ENCODE measurements at places on chromosomes 4 and X.

DNA sequence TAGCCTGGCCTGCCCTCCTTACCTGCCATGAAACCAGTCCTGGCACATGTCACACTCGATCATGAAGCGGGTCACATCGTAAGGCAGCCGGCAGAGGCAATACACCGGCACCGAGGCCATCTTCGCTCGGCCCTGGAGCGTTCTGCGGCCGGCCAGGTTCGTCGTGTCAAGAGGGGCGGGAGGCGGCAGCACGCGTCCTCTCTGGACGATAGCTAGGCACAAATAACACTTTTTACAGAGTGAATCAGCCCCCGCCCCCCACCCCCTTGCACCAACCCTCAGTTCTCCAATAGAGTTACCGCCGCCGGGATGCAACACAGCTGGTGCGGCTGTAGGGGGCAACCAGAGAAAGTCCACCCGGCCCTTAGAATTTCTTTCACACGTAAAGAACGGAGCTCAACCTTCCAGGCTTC is 1.7 kb downstream of the PHF8 start:
- no peak for DNase-seq

GRCh38 chr4:70315928-70316327 is 18.9 kb upstream of the CABS1 start:
- no peak for DNase-seq

DNA sequence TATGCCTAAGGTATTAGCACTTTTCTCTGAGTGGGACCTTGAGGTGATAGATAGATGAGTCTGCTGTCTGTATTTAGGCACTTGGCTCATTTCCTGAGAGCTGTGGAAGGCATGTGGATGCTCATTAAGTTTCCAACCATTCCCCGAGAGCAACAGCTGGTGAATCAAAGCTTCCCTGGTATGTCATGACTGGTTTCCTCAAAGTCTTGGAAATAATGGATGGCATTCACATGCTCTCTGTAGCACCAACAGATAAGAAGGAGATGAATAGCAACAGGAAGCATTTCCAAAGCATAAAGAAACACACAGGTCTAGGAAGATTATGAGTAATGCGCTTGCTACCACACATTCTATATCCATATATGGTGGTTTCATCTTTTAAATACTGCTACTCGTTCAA is 118.3 kb upstream of the ETNPPL start:
- no peak for DNase-seq

GRCh38 chrX:139563251-139563650 is 32.7 kb downstream of the F9 start:
- DNase-seq: no peak

DNA sequence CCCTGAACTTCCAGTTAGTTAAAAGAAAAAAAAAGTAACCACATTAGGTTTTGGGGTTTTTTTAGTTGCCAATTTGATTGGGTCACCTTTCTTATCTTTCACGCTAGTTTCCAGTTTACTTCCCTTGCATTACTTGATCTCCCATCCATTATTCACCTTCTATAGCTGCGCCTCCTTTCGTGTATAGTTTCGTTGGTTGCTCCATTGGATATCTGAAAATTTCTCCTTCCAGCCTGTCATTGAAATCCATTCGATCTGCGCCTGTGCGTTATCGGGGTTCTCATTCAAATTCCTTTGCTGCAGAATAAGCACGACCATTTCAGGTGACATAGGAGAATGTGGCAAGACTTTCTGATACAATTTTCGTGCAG is 764 bp downstream of the TRAPPC11 start:
- no peak for DNase-seq

- DNase-seq: no peak
Measured at GRCh38 chrX:65783746-65784145, 116.3 kb downstream of the MSN start.

DNA sequence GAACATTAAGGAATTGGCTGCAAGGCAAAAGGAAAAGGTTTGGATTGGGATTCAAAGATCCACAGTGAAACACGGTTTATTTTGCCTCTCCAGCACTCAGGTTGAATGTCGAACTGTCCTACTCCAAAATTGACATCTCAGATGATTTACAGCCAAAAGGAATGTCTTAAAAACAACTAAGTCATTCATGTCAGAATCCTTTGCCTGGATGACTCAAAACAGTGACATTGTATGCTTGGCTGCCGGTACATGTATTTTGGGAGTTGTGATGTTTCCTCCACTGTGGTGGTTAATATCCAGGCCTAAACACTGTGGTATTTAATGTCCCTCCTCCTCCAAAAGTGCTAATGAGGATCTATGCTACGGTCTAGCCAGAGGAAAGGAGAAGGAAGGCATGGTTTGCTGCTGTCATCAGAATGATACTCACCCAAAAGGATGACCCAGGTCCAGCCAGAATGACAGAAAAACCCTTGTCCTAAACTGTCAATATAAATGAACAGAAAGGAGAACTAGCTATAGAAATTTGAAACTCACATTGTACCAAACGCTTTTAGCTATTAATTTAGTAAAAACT is 20.9 kb downstream of the PGM2 start:
- no peak for DNase-seq

DNA sequence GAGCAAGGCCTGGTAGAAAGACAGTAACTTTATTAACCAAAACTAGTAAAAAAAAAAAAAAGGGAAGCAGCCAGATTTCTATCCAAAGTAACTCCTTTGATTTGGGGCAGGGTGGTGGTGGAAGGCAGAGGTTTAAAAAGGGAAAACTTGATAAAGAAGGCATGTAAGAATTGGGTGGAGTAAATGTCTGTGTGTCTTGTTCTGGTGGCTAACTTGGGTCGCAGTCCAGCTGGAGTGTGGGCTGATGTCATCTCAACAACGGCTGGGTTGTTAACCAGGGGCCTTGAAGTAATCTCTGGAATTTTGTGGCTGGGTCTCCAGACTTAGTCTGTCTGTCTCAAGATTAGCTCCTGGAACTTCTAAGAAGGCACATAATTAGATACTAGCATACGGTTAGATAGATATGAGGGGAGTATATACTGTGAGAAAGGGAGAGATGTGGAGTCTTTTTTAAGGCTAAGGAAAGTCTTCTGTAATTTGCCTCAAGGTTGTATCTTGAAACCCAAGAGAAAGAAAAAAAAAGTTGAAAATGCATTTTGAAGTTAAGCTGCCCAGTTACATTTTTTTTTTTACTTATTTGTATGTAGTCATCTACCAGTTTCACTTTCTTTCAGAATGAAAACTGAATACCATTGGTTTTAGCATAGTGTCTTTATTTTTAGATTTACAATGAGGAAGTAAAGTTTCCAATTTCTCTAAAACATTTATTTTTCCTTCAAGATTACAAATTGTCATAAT is 48.3 kb downstream of the MTHFD2L start:
- no peak for DNase-seq

DNA sequence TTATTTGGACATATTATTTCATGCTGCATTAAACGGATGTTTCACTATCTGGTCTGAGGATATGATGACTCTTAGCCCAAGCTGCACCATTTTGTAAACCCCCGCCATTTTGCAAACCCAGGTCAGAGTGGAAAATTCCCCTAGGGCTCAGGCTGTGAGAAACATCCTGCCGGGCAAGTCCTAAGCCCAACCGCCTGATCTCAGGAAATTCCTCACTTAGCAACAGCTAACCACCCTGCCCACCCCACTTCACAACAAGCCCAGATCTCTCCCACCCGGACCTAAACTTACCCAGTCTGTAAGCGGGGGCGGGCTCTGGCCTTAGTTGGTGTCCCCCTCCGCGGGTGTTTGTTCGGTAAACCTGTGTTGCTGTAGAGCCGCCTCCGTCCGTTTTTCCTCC is 2747.1 kb downstream of the PCDH7 start:
- DNase-seq: no peak

DNA sequence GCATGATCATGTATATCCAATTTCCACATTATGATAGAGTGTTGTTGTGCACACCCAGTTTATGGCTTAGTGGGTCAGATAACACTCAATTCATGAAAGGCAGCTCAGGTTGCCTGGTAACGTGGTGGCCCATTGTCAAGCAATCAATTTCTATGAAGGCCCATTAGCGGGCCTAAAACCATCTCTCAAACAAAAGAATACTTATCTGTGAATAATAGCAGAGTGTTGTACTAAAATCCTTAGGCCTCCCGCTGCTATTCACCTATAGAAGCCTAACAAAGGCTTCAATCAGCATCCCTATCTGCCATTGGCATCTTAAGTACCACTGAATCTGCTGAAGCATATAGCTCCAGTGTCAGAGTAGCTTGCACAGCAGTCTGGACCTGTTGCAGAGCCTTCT is 849.6 kb upstream of the POU3F4 start:
- DNase-seq: no peak

DNA sequence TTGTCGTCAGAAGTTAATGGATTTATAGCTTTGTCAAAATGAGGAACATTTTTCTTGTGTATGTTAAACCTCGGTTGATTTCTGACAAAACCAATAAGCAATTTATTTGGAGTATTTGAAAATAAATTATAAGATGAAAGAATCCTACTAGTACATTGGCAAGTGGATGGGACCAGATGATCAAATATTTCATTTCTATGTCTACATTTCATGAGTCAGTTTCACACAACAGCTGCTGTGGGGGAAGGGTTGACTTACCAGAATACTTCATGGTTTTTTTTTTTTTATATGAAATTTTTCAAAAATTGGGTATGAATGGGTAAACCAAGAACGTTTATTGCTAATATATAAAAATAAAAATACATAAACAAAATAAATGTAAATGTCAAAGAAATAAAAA is 39.4 kb downstream of the RAPGEF2 start:
- no peak for DNase-seq

DNA sequence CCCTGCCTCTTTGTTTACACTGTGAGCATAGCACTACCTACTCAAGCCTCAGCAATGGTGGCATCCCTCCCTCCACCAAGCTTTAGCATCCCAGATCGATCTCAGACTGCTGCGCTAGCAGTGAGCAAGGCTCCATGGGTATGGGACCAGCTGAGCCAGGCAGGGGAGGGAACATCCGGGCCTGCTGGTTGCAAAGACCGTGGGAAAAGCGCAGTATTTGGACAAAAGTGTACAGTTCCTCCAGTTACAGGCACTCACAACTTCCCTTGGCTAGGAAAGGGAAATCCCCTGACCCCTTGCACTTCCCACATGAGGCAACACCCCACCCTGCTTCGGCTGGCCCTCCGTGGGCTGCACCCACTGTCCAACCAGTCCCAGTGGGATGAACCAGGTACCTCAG is 26.5 kb downstream of the EGF start:
- DNase-seq: no peak

DNA sequence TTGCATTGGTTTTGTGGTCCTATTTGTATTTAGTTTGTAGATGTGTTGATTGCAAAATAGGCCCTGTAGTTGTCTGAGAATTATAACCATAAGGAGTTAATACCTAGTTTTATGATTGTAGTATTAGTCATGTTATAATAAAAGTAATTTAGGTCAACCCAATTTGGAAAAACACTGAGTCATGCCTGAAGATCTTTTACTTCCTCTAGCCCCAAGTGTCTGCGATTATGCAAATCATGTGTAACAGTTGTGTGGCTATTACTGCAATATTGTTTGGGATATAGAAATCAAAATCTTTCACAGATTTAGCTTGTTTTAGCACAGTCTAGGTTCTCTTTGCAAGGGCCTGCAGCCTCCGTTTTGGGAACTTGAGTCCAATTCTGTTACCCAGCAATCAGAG is 12.6 kb downstream of the SRD5A3 start:
- DNase-seq: no peak

- no peak for DNase-seq
Measured at GRCh38 chr4:46844325-46844917, 64.6 kb downstream of the COX7B2 start.

GRCh38 chr4:21380861-21381260 is 567.7 kb downstream of the KCNIP4 start:
- DNase-seq: no peak

- DNase-seq: no peak
Measured at GRCh38 chrX:68588602-68589371, 58.7 kb upstream of the STARD8 start.

- no peak for DNase-seq
Measured at GRCh38 chr4:26083987-26084386, 170.0 kb downstream of the SMIM20 start.

GRCh38 chrX:135737366-135738071 is 24.1 kb downstream of the CT45A1 start:
- no peak for DNase-seq
